NCI-H1930 (cell line): ENCODE measurements at places on chromosomes 5 and 9.

GRCh38 chr5:1542781-1543180 is 19.0 kb upstream of the LPCAT1 start:
- no peak for DNase-seq

GRCh38 chr9:97413462-97413861 is 1.6 kb downstream of the TDRD7 start:
- DNase-seq = no peak

GRCh38 chr9:70852711-70853240 is 268.6 kb downstream of the TRPM3 start:
- no peak for DNase-seq

- DNase-seq = no peak
Measured at GRCh38 chr5:125064621-125065438, 318.4 kb upstream of the ZNF608 start.

DNA sequence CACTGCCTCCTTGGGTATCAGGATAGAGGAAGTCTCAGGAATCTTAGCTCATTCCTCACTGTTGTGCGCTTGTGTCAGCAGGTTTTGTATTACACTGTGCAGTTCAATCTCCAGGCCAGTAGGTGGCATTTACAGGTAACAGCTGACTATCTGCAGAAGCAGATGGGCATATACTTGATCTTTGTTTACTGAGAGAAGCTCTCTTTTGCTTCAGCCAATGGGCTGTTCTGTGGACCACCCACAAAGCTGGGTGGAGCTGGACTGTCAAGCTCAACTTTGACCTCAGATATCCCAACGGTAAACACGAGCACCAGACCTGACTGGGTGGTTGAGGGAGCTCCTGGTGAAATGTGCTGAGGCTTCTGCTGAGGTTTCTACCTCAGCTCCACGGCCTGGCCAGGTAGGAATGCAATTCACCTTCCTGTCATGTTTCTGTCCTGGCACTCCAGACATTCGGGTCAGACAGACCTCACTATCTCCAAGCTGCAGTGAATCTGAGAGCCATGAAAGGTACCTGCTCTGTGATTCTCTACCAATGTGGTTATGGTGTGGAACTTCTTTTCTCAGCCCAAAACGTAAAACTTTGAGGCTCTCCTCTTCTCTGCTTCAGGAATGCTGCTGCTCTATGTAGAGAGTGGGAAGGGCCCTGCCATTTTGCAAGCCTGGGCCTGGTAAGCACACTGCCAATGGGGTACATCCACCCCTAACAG is 167.9 kb upstream of the ACTBL2 start:
- DNase-seq = no peak

DNA sequence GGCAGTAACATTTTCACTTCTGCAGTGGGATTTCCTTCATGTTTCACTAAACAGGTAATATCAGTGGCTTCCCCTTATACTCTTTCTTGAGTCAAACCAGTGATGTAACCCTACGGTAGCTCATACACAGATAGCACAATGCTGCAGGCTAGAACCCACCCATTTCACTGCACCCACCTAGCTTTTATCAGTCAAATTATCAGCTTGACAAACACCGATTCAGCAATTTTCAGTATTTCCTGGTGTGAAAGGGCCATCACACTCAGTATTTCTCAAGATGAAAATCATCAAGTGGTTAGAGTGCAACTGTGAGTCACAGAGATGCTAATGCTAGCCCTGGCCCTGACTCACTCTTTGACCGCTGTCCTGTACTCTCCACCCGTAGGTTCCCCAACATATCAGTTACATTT is 242.3 kb upstream of the PTGER4 start:
- no peak for DNase-seq

DNA sequence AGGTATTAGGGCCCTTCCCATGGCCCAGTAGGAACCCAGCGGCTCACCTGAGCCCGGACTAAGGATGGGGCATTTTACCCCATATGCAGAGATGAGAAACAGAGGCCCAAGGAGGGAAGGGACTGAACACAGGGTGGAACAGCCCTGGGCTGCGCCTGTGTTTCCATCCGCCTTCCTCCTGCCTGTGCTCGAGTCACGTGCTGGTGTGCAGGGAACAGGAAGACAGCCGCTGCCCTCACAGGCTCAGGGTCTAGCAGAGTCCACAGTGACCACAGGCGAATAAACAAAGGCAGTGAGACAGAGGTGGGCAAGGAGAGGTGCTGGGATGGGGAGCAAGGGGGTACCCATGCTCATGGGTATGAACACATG is 129.4 kb downstream of the C9orf50 start:
- DNase-seq = no peak

DNA sequence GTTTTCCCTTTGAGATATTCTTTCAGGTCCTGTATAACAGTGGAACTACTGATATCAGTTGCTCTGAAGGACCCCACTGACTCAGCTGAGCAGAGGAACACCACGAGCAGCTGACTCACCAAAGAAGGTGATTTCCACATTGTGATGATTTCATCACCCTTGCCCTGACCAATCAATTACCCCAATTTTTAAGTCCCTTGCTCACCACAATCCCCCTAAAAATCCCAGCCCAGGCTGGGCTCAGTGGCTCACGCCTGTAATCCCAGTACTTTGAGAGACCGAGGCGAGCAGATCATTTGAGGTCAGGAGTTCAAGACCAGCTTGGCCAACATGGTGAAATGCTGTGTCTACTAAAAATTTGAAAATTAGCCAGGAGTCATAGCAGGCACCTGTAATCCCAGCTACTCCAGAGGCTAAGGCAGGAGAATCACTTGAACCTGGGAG is 125.3 kb upstream of the ABCA1 start:
- no peak for DNase-seq

DNA sequence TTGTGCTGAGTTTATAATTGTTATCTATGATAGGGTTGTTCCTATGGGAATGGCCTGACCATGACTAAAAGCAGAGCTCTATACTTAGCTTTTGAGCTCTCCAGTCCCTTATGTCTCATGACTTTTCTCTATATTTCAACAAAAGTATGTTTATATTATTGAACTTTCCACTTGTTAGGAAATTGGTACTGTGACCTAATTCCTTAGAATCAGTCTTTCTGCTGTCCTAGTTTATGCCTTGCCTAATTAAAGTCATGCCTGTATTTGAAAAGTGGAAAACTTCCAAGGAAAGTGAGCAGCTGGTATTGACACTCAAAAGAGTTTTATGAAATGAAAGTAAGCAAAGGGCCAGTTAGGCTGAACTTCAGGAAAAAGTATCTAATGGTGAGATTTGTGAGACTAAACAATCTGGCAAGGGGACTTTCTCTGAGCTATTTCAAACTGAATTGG is 68.6 kb downstream of the XRCC4 start:
- no peak for DNase-seq

DNA sequence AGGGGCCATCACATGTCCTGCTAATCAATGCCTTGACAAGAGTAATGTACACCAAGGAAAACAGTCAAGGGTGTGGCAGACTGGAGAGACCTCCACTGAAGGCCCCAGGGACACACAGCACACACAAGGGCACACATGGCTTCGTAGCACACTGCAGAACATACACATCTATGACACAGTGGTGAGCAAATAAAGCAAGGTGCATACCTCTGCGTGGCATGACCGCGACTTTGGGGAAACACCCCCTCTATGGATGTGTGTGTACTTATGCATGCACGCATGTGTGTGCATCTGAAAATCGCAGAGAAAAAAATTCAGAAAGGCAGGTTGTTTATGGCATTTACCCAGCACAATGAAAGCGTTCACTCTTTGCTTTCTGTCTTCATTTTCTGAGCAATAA is 20.5 kb downstream of the SEMA4D start:
- DNase-seq = no peak

- DNase-seq = no peak
Measured at GRCh38 chr5:29203049-29203448, 1990.4 kb upstream of the CDH6 start.

GRCh38 chr9:127059765-127060361 is 62.6 kb downstream of the ANGPTL2 start:
- DNase-seq = no peak

DNA sequence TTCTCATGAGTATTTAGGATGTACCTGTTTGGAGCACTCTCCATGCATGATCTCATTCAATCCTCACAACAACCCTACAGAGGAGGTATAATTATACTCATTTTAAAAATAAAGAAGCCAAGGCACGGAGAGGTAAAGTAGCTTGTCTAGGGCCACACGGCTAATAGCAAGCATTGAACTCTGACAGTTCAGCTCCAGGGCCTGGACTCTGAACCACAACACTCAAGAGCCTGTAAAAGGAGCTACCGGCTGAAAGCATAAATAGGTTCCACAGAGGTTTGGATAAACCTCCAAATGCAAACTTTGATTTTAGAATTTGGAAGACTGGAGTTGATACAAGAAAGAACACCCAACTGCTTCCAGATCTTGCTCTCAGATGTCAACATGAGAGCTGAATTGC is 41.2 kb downstream of the ARHGEF37 start:
- no peak for DNase-seq

DNA sequence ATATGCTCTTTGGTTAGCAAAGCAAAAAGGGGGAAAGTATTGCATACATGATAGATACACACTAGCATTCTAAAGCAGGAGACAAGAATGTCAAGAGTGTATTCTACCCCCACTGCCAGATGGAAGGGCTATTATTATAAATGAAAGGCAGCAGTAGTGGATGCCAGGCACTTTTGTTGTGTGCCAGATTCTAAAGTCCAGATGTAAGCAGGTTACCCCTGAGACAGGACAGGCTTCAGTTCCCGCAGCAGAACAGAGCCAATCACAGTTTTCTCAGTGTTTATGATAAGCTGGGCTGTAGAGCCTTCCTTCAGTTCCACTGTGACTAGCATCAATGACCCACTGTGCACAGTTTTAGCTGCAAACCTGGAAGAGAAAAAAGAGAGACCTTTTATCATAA is 226.6 kb upstream of the TBCA start:
- no peak for DNase-seq
